ENCODE measurements at places on chromosomes 1 and 21. TPM values are rescaled to one million over a fixed set of nuclear protein-coding genes. Genes with fewer than 3 reads are reported as not detected.

Gene SERTAD4
- 19.8 TPM for total RNA-seq

Gene ANGPTL3
- total RNA-seq, result not detected

Gene TIMM17A
- total RNA-seq, result 74.3 TPM

Gene S100A5
- 2.2 TPM for total RNA-seq

Gene RAB3B
- 5.6 TPM for total RNA-seq

Gene LRRC3
- total RNA-seq, result 1.6 TPM

Measured in RPMI7951 (cell line).